Suppressor macrophage treated with lipopolysaccharide for 1 hour (primary cell): ENCODE measurements at places on chromosomes 3 and 15.

DNA sequence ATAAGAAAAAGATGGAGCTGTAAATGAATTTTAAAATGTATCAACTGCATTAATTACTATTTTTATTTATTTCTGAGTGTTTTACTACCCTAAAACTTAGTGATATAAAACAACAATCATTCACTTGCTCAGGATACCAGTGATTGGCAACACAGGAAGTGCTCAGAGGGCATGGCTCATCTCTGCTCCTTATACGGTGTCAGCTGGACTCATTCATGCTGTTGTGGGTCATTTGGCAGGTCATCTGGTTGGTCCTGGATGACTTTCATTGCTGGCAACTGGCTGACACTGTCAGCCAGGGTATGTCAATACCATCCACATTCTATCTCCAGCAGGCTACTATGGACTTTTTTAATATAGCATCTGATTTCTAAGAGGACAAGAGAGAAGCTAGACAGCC lies 689.6 kb upstream of the NECTIN3 start:
- DNase-seq: no peak

- no peak for DNase-seq
Measured at GRCh38 chr3:153539263-153539662, 377.2 kb downstream of the RAP2B start.

DNA sequence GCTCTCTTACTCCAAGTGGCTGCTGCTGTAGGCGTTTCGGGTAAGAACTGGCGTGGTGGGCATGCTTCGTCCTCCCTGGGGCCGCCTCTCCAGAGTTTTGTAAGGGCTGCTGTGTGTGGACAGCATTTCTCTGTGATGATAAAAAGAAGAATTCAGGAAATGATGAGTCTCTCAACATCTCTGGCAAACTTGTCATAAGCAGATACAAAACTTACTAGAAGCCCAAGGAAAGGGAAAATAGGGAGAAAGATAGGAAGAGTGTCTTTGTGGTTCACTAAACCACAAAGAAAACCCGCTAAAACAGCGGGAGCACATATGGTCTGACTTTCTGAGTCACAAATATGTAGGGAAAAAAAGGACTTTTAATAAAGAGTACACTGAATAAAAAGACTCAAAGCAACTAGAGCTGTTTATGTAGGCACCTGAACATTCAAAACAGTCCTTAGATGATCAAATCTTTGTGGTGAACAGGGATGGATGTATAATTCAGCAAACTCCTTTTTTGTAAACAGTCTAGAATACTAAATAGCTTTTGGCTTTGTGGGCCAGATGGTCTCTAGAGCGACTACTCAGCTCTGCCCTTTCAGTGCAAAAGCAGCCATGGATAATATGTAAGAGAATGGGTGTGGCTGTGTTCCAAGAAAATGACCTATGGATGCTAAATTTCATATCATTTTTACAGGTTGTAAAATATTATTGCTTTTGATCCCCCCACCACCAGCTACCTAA lies 60.4 kb upstream of the LMOD3 start:
- DNase-seq: no peak

DNA sequence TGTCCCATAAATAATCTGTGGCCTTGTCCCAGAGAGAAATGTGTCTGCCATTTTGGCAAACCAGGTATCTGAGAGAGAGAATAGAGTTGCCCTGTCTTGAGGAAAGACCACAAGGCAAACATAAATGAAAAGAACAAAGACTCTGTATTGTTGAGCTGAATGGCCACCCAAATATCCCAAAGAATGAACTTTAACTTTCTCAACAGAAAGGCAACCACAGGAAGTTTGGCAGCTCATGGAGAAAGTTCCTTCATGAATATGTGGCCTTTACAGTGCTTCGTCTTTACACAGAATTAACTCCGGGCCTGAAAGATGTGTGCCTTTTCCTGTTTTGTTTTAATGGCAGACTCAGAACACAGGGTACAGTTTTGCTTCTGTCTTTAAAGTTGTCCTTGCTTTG lies 41.4 kb upstream of the THBS1 start:
- no peak for DNase-seq

GRCh38 chr3:187593451-187593850 lies 76.7 kb downstream of the SST start:
- DNase-seq: no peak
